Left lung (tissue), 14 donors: ENCODE measurements at places on chromosomes 11 and 22. TPM values are rescaled to one million over a fixed set of nuclear protein-coding genes. Genes with fewer than 3 reads are reported as not detected.
A peak's percentile ranks its signal among the peaks of the same experiment; 100 is the strongest.

The PRG3 gene
- total RNA-seq, result not detected

The C11orf52 gene
- 15.6 TPM for total RNA-seq

The OR4B1 gene
- not detected for total RNA-seq

The PLCB3 gene
- 42.7 TPM for total RNA-seq

The MISFA gene
- 4.6 TPM for total RNA-seq

The LDHAL6A gene
- not detected for total RNA-seq

GRCh38 chr11:64928957-64929356 is 4.5 kb downstream of the PPP2R5B start:
- no peak for DNase-seq

DNA sequence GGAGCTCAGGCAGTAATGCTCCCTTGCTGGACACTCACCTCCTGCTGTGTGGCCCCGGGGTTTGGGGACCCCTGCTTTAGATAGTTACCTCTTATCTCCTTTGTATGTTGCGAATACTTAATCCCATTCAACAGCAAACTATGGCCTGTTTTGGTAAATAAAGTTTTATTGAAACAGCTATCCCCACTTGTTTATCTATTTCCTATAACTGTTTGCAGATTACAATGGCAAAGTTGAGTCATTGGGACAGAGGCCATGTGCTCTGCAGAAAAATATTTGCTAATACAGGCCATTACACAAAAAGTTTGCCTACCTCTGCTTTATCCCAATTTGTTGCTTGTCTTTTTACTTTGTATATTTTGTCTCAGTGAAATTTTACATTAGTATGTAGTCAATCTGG is 68.4 kb downstream of the CACNA1I start:
- DNase-seq, result no peak

- DNase-seq, result no peak
Observed at GRCh38 chr11:16775614-16776283, 37.3 kb downstream of the C11orf58 start.

DNA sequence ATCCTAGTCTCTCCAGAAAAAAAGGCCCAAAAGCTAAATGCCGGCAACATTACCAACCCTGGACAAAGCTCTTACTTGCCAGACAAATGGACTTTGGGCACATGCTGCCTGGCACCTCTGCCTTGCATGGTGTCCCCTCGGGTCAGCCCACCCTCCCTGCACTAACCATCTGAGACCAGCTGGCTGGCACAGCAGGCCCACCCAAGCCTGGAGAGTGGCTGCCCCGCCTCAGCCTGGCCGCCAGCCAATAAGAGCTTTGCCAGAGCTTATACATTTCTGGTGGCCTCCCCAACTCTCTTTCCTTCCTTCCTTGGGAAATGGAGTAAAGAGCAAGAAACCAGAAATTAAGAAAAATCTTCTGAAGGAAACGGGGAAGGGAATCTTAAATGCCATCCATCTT is 24.5 kb downstream of the MCHR1 start:
- DNase-seq, result no peak

DNA sequence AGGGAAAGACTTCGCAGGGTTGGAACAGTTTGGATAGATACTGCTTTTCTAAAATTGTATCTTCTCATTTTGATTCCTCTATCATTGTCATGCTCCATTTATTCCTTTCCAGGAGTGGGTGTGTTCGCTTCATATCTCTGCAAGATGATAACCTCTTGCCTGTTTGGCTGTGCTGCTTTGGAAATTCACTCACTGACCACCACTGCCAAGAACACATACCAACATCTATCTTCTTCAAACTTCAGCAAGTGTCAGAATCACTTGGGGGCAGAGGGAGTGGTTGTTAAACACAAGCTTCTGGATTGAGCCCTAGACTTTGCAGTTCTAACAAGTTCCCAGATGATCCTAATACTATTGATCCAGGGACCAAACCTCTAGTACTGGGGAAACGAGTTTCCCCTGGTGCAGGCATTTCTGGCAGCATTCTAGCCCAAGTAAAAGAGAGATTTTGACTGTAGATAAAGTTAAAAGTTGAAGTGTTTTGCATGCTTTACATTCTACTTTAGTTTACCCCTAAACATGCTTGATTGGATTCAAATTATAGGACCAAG is 11.5 kb upstream of the DKK3 start:
- no peak for DNase-seq

DNA sequence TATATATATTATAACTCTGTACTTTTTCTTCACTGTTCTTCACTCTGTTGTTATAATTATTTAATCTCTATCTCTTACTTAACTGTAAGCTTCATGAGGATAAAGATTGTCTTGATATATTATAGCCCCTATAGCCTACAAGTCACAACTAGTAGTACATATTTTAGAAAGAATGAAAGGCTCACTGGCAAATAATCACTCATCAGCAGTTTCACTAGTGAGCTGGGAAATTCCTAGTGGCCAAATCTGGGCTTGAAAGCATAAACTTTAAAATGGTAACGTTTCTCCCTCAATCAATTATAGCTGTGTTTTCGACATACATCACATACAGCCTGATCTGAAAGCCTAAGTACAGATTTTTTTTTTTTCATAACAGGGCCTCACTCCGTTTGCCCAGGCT is 42.5 kb downstream of the CTSC start:
- no peak for DNase-seq

GRCh38 chr11:2393111-2393868 is 7.3 kb upstream of the TSSC4 start:
- DNase-seq, result no peak

- no peak for DNase-seq
Observed at GRCh38 chr11:69804769-69805508, 14.3 kb downstream of the FGF3 start.

DNA sequence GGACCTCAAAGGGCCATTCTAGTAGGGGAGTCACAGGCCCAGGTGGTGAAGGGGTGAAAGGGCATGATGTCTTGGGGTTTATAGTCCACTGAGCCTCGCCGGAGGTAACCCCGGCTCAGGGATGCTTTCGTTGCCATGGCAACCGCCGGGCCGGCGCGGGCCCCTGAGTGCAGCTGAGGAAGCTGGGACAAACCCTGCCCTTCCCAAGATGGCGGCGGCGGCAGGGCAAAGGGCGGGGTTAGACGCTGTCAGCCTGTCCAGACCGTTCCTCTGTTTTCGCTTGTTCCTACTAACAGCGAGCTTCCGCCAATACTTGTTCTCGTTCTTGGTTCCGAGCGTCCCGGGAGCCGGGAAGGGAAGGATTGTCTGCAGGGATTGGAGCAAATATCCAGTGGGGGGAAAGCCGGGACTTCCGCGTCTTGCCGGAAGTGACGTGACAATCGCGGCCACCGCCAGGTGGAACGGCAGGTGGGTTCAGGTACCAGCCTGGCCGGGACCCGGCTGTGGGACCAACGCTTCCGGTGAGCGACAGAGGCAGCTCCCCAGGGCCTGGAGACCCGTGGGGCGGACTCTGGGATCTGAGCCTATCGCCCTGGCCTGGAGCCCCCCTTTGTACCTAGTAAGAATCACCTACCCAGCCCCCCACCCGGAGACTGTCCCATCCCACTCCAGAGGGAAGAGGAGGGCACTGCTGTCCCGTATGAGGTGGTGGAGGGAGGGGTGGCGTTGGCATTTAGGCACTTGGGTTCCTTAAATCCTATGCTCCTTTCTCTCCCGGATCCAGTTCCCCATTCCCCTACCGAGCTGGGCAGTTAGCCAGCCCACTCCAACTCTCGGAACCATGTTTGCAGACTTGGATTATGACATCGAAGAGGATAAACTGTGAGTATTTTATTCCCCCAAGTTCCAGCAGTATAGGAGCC is at the start of gene PICK1:
Gene PICK1, plus strand, starts transcription at position 436 of the 923 bp plus-strand sequence. Its CDS starts 406 bp downstream, at position 842.
- DNase-seq, result peak; percentile 84

DNA sequence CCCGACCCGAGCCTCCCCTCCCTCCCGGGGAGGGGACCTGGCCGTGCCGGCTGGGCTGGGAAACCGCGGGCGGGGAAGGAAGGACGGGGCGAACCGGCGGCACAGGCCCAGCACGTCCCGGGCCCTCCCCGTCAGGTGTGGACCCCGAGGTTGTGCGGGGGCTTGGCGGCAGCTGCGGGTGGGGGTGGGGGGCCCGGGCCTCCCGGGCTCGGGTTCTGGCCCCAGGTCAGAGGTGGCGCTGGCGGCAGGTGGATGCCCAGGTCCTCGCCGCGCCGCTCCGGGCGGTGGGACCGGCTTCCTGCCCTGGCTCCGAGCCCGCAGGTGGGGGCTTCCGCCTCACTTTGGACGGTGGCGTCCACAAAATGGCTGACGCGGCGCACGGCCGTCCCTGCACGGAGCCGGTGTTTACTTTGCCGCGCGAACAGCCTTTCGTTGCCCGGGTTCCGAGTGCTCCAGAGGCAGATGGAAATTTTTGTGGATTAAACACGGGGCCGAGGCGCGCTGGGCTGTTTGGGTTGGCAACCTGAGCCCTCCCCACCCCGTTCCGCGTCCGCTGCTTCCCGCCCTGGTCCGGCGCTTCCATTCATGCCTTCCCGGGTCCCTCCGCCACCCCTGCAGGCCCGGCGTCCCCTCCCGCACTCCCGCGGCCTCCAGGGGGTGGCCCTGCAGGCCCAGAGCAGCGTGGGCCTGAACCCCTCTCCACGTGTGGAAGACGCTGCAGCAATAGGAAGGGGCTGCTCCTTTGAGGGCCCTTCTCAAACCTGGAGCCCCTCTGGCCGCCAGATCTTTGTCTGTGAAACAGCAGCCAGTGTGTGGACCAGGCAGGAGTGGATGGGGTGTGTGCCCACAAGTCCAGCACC is 92.0 kb upstream of the KCNQ1OT1 start:
- DNase-seq, result peak; percentile 70

DNA sequence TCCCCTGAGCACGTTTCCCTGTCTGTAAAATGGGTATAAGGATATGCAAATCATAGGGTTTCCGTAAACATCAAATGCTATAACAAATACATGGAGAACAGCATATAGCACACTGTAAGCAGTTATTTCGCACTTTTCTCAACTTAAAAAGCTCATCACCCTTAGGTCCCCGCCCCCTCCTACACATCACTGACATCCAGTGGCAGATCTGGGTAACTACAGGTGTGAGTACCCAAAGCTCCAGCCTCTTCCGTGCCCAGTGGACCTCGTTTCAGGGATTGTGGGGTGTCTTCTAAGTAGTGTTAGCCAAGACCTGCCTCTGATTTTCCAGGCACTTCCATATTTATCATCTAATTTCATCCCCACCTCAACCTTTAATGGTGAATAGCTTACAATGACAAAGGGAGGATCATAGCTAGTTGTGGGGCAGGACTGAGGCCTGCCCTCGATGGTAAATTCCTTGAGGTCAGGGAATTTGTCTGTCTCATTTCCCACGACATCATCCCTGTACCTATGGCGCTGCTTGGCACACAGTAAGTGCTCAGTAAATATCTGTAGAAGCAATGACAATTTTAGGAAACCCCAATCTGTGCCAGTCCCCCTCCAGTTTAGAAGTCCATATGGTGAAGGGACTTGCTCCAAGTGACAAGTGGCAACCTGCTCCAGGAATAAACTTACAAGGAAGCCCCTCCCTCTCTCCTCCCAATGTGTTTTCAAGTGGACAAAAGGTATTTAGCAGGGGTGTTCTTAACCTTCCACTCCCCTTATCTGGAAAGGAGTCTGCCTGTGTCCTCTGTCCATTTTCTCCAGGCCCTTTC is 340.5 kb downstream of the TENM4 start:
- no peak for DNase-seq

DNA sequence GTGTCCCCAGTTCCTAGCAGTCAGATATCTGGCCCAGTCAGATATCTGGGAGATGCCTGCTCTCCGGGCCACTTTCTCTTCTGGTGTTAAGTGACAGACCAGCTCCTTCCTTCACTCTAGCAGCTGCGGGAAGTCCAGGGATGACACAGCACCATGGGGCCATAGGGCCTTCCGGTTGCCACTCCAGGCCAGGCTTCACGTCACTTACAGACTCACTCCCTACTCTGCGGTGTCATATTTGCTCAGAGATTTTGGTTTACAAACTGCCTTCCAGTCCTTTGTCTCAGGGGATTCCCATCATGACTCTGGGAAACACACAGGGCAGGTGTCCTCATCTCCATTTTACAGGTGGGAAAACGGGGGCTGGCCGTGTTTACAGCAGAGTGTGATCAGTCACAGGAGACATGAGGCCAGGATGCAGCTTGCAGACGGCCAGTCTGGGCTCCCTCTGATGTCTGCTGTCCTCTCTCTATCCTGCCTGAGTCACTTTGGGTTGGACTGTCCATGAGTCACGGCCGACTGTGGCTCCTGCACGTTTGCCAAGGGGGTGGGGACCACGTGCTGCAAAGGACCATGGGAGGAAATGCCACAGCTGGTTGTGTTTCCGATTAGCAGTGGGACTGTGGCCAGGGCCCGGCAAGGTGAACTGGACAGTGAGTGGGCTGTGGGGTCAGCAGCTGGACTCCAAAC is 8.2 kb upstream of the TBC1D22A start:
- peak; percentile 95 for DNase-seq

DNA sequence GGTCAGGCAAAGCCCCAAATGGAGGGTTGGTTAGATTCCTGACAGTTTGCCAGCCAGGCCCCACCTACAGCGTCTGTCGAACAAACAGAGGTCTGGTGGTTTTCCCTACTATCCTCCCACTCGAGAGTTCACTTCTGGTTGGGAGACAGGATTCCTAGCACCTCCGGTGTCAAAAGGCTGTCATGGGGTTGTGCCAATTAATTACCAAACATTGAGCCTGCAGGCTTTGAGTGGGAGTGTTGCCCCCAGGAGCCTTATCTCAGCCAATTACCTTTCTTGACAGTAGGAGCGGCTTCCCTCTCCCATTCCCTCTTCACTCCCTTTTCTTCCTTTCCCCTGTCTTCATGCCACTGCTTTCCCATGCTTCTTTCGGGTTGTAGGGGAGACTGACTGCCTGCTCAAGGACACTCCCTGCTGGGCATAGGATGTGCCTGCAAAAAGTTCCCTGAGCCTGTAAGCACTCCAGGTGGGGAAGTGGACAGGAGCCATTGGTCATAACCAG is 4.7 kb upstream of the TTC36 start:
- peak; percentile 16 for DNase-seq

- no peak for DNase-seq
Observed at GRCh38 chr11:27820249-27820648, 120.0 kb upstream of the BDNF start.

DNA sequence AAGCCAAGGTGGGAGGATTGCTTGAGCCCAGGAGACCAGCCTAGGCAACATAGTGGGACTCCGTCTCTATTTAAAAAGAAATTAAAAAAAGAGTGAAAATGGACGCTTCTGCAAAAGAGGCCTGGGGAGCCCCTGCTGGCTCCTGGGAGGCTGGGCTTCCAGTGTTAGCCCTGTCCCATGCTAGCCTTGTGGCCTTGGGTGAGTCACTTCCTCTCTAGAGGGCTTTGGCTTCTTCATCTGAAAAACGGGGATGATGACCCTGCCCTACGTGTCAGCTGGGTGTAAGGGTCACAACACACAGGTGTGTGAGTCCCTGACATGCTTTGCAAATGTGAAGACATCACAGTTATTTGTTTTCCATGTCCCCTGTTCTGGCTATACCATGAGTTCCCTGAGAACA is 32.8 kb downstream of the FAM227A start:
- no peak for DNase-seq

DNA sequence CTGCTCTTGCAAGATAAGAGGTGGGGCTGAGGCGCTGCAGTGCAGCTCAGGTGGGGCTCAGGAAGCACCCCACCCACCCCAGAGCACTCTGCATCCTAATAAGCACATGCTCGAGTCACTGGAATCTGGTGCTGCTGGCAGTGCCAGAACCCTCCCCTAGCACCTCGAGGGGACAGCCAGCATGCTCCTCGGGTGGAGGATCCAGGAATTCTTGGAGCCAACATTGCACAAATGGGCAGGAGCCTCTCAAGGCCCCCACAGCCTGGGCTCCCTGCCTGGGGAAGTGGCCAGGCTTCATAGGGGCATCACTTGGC is 27.5 kb upstream of the CABP7 start:
- no peak for DNase-seq

GRCh38 chr11:111444040-111444439 is 65.0 kb upstream of the POU2AF1 start:
- DNase-seq, result no peak

- DNase-seq, result no peak
Observed at GRCh38 chr11:7385532-7385931, 99.8 kb upstream of the OLFML1 start.

- DNase-seq, result no peak
Observed at GRCh38 chr11:126032375-126032774, 30.3 kb downstream of the CDON start.
